NCI-H1092 treated with DMSO at 0.1 percent for 48 hours (cell line): ENCODE measurements at places on chromosomes 1 and 21.

DNA sequence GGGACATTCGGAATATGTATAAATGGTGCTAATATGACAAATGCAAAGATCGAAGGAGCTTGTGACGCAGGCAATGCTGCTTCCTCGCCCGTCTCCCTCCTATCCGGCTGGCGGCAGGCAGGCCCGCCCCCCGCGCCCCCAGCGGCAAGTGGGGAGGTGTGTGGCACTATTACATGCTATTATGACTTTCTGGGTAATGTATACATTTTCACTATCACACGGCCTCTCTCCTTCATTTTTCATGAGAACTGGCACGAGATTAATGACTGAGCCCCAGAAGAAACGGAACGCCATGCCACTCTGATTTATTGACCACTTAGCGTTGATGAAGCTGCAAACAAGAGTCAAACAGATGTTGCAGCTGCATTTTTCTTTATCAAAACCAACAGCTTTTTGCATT, 138.9 kb upstream of the VAMP3 start:
- DNase-seq, result no peak

DNA sequence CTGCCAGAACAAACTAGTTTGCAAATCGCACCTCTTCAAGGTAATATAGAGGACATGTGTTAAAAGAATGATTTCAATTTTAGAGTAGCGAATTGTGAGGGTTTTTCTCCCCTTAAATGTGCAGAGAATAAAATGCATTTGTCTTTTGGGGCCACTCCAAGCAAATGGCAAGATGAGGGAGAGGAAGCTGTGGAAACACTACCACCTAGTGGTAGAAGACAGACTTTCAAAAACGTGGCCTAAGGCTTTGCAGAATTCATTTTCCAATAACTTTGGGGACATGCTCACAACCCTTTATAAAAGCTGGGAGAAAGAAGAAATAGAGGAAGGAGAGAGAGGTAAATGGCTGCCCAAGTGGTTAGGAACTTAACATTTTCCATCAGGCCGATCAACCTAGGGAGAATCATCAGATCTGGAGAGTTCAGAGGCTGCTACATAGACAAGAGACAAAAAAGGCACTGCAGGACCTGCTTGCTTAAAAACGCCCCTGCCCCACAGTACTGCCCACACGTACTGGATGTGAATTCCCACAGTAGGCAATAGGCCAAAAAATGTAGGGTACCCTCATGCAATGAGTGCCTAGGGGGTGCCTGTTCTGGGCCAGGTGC, 15.7 kb upstream of the RCAN1 start:
- DNase-seq, result peak; percentile 76

DNA sequence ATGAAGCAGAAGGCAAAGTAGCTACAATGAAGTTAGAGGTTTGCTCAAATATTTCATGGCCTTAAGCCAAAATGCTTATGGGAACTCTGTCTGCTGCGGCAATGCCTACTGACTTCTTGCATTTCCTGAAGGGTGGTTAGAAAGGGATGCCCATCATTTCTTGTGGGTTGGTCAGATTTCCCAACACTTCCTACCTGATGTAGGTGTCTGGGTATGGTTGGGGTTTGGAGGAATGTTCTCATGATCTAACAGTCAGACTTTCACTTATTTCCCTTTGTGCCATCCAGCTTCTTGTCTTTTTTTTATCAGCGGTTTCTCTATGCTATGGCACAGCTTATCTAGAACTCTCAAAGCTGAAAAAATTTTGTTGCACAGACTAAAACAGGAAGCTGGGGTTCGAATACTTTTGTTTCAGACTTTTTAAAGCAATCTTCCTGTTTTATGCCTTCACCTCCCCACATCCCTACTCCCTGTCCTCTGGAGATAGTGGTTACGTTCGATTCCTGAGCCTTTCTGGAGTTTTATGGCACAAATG, 307.7 kb downstream of the USP25 start:
- DNase-seq, result no peak

GRCh38 chr1:180949616-180950000, 36.9 kb downstream of the KIAA1614 start:
- DNase-seq, result no peak

DNA sequence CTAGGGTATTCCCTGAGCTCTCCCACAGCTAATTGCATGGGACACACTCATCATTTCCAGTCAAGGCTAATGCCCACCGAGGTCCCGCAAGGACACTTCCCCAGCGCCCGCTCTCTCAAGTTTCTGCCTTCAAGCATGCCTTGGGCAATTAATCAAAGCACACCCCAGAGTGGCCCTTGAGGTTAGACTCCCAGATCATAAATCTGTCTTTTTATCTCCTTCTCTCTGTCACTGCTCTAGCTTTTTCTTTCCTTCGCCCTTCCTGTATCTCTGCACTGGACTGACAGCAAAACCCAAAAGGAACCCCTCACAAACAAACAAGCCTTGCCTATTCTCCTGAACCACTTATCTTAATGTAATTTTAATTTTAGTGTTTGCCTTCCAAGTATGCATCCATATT, 7.9 kb upstream of the EXOSC10 start:
- no peak for DNase-seq

DNA sequence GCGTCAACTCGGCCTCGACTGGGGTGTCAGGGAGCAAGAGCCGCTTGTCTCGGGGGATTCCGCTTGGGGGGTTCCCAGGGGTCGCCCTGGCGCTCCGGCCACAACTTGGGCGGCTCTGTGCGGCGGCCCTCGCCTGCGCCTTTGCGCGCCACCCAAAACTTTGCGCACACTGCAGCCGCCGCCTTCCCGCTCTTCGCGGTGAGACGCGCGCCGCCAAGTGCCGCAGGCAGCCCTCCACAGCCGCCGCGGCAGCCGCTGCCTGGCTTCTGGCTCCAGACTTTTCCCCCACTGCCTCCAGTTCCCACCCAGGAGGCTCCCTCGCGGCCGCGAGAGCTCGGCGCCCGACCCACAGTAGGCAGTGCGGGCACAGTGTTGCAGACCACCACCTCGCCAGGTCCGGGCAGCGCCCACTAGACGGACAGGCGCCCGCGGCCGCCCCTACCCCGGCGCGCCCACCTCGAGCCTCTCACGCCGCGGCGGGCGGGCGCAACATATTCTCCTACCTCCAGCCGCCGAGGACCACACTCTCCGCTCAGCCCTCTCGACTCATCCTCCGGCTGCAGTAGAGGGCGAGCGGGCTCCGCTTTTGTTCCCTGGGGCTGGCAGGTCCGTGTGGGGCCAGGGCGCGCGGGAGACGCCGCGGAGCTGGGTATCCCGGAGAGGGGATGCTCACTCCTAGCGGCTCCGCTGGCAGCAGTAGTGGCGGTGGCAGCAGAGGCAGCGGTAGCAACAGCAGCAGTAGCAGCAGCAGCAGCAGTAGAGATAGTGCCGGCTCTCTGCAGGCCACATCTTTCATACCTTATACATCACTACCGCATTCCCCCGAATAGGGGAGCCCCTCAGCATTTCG, 296.6 kb downstream of the OMA1 start:
- peak; percentile 45 for DNase-seq

- DNase-seq, result peak; percentile 85
Measured at GRCh38 chr1:145977486-145978470, 13.3 kb downstream of the POLR3GL start.

GRCh38 chr1:224541901-224542630, 74.1 kb upstream of the CNIH3 start:
- DNase-seq, result no peak

DNA sequence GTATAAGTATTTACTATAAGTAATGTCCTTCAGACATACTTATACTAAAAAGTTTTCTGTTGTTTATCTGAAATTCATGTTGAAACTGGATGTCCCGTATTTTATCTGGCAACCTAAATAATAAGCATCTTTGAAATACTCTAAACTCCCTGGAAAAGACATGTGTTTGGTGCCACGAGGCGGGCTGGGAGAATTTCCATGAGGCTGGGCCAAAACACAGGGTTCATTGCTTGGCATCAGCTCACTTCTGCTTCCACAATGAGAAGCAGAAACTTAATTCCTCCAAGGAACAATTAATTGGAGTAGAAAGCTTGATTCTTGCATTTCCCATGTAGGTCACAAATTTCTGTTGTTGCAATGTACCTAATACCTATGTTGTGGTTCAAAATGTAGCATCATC, 110.2 kb downstream of the PSMG1 start:
- no peak for DNase-seq

- DNase-seq, result no peak
Measured at GRCh38 chr1:203311368-203312301, 6.3 kb downstream of the BTG2 start.

GRCh38 chr1:198549866-198550265, 9.4 kb upstream of the ATP6V1G3 start:
- DNase-seq, result no peak

DNA sequence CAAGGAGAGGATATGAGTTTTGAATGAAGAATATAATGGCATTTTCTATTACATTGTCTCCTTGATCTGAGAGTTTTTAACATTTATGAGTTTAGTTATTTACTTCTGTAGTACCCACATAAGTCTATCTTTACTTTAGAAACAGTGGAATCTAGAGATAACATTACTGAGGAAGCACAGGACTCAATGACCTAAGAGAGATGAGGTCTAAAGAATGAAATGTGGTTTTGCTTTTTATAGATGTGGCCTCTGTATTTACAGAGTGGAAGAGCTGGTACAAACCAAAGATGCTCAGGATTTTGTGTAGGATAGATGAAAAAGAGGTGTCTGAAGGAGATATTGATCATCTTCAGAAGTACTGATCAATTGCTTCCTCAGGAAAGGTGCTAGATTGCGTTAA, 177.3 kb downstream of the KCTD3 start:
- no peak for DNase-seq

- DNase-seq, result peak; percentile 88
Measured at GRCh38 chr1:165828103-165828668, 772 bp downstream of the UCK2 start.

- no peak for DNase-seq
Measured at GRCh38 chr1:155389826-155390225, 69.1 kb downstream of the RUSC1 start.

- no peak for DNase-seq
Measured at GRCh38 chr1:198620951-198621824, 17.7 kb upstream of the PTPRC start.

DNA sequence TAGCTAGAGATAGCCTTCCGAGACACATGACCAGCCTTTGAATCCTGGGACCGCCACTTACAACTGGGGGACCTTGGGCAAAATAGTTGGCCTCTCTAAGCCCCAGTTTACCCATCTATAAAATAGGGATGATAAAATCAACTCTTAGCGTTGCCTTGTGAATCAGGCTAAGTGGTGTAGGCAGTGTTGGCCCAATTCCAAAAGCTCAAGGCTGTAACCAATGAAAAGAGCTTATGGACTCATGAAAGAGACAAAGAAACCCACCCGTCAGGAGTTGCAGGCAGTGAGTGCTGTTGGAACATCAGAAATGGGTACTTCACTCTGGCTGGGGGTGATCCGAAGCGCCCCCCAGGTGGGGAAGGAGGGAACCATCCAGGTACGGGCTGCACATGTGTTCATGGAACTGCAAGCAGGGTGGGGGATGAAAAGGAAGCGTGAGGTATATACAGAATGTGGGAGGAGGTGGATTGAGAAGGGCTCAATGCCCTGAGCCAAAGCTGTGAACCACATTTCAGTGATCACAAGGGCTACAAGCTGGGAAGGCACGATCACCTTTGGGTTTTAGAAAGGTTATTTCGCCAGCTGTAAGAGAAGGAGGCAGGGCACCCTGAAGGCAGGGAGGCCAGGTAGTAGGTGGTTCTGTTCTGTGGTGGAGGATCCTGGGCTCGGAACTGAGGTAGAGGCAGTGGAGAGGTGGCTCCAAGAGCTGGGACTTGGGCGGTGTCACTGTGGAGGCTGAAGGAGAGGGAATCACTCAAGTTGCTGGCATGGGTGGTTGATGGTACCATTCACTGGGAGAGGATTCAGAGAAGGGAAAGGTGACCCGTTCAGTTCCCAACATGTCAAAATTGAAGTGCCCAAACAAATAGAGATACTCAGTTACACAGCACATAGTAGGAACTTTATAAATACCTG, 11.4 kb upstream of the KIAA1614 start:
- DNase-seq, result no peak

DNA sequence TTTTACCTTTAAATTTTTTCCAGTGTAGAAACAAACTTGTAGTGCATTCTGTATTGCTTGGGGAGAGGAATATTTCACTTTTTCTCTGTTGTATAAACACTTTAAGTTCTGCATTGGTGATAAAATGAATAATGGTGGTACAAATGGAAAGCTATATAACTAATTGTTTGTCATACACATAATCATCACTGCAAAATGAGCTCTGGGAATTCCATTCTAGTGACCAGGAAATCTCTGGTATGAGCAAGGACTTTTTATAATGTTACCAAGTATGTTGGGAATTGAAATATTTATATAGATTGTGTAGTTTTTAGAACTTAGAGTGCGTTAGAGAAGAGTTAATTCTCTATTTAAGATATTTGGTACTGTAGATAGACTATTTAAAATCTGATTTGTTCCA, 5.0 kb upstream of the FMN2 start:
- no peak for DNase-seq

DNA sequence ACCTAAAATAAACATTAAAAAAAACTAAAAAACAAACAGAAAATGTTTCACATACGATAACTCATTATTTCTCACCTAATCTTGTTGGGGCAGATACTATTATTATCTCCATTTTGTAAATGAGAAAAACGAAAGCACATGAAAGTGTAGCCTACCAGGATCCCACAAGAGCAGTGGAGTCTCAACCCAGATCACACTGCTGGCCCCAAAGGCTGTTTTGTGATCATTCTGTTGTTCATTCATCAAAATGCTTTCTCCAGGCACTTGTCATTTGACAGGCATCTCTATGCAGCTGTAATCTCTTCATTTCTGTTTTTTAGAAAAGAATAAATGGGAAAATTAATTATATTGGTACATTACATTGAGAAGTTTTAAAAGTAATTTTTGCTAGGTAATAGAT, 67.5 kb downstream of the AK5 start:
- DNase-seq, result no peak

DNA sequence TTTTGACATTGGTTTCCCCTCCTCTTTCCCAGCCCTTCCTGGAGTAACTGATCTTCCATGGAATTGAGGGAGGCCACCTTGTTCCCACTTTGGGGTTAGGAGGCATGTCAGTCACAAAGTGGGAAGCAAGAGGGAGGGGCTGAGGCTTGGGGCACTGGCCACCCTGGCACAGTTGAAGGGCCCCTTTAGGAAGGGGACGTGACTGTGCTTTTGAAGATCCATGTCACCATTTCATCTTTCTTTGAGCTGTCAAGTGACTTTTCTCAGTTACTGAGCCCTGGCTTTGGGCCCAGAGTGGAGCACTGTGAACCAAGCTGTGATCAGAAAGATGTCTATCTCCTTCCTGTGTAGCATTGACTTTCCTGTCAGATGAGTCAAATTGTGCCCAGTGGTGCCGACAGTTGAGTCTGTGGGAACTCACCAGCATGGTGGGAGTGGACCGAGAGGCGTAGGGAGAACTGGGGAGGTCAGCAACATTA, 38.5 kb upstream of the TDRD10 start:
- DNase-seq, result no peak

DNA sequence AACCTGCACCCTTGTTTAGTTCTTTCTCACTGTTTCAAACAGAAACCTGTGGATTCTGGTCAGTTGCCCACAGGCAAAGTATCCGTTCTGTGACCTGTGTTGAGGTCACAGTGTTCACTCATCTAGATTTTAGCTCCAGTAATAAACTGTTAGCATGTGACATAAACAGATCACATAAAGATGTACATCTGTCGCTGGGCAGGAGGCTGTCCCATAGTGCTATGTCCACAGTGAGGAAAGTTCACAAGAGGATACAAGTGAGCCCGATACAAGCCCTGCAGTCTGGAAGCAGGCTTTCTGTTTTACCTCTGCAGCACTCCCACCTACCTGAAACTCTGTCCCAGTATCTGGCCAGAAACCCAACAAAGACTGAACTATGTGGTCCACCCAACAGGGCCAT, 28.4 kb downstream of the LMX1A start:
- DNase-seq, result no peak
